ENCODE measurements at places on chromosomes 2 and 18. TPM values are rescaled to one million over a fixed set of nuclear protein-coding genes. Genes with fewer than 3 reads are reported as not detected.

The KCNE4 gene
- total RNA-seq = not detected

The KIF3C gene
- total RNA-seq = 0.88 TPM

The ANKRD29 gene
- 1.4 TPM for total RNA-seq

The WDR75 gene
- total RNA-seq = 56.7 TPM

The LAMA1 gene
- 0.13 TPM for total RNA-seq

DNA sequence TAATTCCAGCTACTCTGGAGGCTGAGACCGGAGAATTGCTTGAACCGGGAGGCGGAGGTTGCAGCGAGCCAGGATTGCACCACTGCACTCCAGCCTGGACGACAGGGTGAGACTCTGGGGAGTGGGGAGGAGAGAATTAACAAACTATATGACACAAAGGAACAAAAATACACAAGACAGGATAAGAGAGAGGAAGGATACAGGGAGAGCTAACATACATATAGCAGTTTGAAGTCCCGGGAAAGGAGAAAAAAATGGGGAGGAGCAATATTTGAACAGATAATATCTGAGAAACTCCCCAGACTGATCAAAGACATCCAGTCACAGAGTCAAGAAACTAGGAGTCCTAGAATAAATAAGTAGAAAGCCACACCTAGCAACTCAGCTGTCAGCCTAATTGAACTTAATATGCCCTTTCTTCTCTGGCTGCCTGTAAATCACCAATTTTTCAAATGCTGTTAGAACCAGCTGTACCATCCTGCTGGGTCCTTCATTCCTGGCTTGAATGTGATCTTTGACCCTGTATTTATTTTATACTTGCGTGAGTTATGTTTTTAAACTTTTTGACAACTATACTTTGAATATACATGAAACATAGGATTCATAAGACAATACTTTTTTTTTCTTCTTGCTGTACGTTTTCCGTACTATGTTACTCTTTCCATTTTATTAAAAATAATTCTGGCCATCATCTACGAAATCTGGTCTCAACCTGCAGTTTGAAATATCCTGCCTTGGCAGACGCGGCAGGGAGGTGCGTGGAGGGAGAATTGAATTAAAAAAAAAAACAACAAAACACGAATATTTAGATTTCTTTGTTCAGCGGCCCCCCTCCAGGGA is 876 bp upstream of the CYP27A1 start:
- no peak overlapping the region for H3K27ac ChIP-seq
- H3K27me3 ChIP-seq = peaks cover 8% of the 10 kb centered on the region
- no peaks in the 10 kb centered on the region for H3K36me3 ChIP-seq

DNA sequence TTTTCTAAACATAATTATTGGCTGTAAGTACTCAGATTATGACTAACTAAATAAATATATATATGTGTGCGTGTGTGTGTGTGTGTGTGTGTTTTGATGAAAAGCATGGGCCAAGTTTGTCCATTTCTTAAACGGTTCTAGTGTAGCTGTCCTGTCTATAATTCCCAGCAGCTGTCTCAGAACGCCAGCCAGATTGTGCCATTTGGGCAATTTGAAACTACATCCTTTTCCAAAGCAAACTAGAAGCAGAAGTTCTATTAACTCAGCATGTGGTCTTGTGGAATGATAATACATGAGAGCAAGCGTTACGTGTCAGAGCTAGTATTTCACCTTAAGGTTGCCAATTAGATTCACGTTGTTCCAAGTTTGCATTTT is 1.7 kb downstream of the ARHGAP28 start:
- no peak overlapping the region for H3K4me3 ChIP-seq
- no peak for DNase-seq
- H3K4me1 ChIP-seq = no peaks in the 10 kb centered on the region
- peaks cover 2% of the 10 kb centered on the region for H3K27me3 ChIP-seq

DNA sequence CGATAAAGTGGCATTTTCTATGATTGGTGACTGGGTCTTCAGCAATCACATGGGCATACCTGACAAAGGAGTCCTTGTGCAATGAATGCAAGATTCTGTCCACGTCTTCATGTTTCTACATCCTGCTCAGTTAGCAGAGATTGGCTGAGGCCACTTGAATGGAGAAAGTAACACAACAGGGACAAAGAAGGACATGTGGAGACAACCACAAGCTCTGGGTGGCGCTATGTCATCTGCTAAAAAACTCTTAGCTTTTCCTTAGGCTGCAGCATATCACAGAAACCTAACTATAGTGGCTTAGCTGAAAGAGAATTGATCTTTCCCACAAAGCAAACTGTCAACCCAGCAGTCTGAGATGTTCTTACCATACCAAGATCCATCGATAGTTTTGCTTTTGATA is 1109.7 kb downstream of the SOCS6 start:
- no peak overlapping the region for H3K27ac ChIP-seq
- H3K36me3 ChIP-seq = no peaks in the 10 kb centered on the region
- no peaks in the 10 kb centered on the region for H3K27me3 ChIP-seq
- H3K4me1 ChIP-seq = no peaks in the 10 kb centered on the region
- H3K4me3 ChIP-seq = no peak overlapping the region
- DNase-seq = no peak

DNA sequence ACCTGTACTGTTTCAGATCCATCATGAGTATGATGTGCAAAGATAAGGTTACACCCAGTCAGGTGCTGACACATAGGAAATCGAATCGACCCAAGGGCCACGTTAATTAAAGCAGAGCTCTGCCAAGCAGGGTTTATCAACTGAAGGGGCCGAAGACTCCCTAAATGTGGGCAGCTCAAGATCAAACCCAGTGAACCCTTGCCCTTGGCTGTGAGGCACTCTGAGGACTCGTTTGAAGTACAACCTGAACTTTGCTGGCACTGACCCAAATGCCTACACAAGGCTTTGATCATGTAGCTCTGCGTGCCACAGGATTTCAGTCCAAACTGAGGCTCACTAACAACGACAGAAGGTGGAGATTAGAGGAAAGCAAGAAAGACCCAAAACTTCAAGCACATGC is 352.1 kb downstream of the MTX2 start:
- H3K36me3 ChIP-seq = no peaks in the 10 kb centered on the region
- no peaks in the 10 kb centered on the region for H3K27me3 ChIP-seq
- H3K4me1 ChIP-seq = no peaks in the 10 kb centered on the region
- DNase-seq = no peak

DNA sequence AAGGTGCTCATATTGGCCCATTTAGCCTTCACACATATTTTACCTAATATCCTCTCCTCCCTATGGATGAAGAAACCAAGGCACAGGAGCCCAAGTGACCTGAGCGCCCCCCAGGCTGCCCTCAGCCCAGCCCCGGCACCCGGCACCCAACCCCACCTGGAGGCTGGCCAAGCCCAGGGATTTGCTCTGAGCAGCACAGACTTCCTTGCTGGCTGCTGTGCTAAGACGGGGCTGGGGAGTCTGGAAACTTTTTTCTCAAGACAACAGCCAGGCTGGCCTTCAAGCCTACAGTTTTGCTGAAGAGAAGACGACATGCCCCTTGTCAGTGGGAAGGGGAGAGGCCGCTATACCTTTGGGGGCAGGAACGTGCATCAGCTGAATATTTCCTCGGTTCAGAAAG is 52.7 kb upstream of the LAMA1 start:
- H3K36me3 ChIP-seq = no peaks in the 10 kb centered on the region
- H3K27ac ChIP-seq = no peak overlapping the region
- no peaks in the 10 kb centered on the region for H3K27me3 ChIP-seq
- H3K4me1 ChIP-seq = no peaks in the 10 kb centered on the region

DNA sequence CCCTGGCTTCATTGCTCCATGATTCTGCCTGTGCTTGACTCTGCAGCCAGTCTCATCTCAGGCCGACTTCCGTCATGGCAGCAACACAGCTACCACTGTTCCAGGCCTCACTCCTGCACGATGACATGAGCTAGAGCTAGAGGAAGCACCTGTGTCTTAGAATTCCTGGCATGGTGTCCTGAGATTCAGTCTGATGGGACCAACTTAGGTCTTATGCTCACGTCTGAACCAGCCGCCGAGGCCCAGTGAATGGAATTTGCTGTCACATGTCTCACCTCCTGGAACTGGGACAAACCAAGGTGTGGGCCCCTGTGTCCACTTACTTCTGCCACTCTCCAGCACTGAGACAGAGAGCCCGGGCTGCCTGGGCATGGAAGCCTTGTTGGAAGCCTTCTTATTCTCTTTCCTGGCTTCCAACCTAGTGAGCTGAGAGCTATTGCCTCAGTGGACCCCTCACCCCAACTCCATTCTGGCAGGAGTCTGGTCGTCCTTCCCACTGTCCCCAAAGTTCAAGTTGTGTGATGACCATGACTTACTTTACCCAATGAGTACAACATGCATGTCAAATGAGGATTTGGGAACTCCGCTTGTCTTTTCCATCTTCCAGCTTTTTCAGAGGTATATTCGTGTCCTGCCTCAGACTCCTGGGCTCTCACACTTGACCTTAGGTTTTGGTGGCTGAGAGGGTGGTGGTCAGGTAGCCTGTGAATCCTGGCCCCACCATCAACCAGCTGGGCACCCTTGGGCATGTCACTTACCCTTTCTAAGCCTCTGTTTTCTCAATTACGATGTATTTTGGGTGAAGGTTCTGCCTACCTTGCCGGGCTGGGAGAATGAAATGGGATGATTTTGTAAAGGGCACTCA is 39.1 kb upstream of the HS6ST1 start:
- no peak for DNase-seq
- H3K4me3 ChIP-seq = no peak overlapping the region
- no peak overlapping the region for H3K27ac ChIP-seq
- no peaks in the 10 kb centered on the region for H3K4me1 ChIP-seq
- no peaks in the 10 kb centered on the region for H3K27me3 ChIP-seq

GRCh38 chr2:204039298-204039838 is 102.8 kb downstream of the ICOS start:
- DNase-seq = no peak
- H3K27ac ChIP-seq = no peak overlapping the region
- H3K4me3 ChIP-seq = no peak overlapping the region
- H3K4me1 ChIP-seq = no peaks in the 10 kb centered on the region
- no peaks in the 10 kb centered on the region for H3K27me3 ChIP-seq

- H3K27me3 ChIP-seq = no peaks in the 10 kb centered on the region
- no peaks in the 10 kb centered on the region for H3K36me3 ChIP-seq
- no peak overlapping the region for H3K4me3 ChIP-seq
Observed at GRCh38 chr2:234564699-234565098, 67.8 kb upstream of the ARL4C start.

DNA sequence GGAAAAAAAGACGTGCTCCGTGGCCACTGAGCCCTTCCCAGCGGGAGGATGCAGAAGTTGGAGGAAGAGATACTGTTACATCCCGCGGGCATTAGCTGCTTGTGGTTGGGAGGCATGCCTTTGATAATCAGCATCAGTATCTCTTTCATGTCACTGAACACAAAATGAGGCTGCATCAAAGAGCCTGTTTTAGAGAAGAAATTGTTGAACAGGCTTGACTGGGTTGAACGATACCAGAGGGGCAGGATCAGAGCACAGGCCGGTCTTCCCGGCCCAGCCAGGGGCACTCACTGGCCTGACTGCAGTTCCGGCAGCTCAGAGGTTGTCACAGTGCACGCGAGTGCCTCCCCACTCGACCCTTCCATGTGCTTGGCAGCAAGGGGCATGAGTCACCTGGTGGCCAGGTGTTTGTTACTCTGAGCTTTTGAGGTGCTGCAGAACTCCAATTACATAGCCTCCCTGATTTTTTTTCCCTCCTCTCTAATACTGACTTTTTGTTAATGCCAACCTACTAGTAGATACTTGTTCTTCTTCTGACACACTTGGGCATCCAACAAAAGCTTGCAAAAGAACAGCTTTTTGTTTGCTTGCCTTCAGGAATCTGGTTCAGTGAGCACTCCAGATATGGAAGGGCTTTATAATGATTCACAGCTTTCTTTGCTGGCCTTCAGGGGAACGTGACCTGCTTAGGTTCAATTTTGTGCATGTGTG is 121.6 kb downstream of the VAPA start:
- no peaks in the 10 kb centered on the region for H3K36me3 ChIP-seq
- no peak for DNase-seq
- H3K4me1 ChIP-seq = no peaks in the 10 kb centered on the region
- H3K27me3 ChIP-seq = peaks cover 13% of the 10 kb centered on the region
- no peak overlapping the region for H3K4me3 ChIP-seq

DNA sequence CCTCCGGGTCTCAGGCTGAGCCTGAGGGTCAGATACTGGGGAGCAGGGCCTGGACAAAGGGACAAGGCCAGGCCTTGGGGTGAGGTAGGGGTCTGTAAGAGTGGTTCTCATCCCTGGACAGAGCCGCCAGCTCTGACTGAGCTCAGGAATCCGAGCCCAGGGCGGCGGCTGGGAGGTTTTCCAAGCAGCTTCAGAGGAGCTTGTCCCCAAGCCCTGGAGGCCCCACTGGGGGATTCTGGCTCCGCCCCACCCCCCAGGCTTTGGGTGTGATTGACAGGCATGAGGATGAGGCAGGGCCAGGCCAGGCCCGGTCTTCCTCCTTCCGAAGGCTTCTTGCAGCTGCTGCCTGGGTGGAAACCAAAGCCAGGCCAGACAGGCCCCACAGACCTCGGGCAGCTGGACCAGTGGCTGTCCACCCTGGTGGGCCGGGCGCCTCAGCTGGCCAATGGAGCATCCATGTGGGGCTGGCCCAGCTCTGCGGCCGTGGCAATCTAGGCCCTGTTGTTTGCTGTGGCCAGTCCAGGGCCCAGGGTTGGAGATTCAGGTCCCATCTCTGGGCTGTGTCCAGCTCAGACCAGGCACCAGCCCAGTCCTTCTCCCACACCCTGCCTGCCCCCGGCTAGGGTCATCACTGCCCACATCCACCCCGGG is 23.1 kb upstream of the GPC1 start:
- no peak overlapping the region for H3K4me3 ChIP-seq
- H3K27ac ChIP-seq = no peak overlapping the region
- DNase-seq = no peak
- no peaks in the 10 kb centered on the region for H3K4me1 ChIP-seq
- H3K27me3 ChIP-seq = no peaks in the 10 kb centered on the region
